ENCODE measurements at places on chromosomes 2 and 18.

DNA sequence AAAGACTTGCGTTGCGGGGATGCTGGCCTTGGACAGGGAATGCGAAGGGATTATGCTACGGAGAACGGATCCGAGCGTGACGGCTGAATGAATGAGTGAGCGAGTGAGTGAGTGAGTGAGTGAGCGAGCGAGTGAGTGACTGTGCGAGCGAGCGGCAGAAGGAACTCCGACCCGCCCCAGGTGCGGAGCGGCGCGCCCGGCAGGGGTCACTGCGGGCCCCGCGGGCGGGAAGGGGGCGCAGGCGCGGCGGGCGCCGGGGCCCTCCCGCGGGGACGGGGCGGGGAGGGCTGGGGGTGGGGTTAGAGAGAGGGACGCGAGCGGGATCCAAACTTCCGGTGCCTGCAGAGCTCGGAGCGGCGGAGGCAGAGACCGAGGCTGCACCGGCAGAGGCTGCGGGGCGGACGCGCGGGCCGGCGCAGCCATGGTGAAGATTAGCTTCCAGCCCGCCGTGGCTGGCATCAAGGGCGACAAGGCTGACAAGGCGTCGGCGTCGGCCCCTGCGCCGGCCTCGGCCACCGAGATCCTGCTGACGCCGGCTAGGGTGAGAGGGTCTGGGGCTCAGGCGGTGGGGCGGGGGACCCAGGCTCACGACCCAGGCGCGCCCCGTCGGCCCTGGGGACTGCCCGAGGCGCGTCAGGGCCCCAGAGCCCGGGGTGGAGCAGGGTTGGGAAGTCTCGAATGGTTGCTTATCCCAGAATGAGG lies at the start of gene ITM2C:
ITM2C (plus strand) TSS at position 338 of the 702 bp plus-strand sequence; CDS start at position 422, 84 bp downstream.
- DNase-seq = peak; percentile 69

DNA sequence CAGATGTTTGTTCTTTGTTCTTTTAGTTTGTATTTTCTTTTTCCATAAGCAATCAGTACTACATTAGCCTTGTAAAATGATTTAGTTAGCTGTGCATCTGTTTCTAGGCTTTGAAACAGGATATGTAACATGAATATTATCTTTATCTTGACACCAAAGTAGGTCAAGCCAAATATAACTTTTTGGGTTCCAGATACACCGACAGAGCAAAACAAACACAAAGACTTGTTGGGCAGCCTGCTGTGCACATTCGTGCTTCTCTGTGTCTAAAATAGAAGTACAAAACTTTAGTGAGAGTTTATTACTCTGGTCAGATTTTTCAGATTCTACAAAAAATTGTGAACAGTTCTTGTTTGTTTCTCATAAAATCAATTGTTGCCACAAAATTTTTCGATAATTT lies 1059.3 kb upstream of the GYPC start:
- no peak for DNase-seq

- no peak for DNase-seq
Measured at GRCh38 chr2:21519821-21520220, 396.1 kb downstream of the TDRD15 start.

GRCh38 chr2:156585457-156585856 lies 149.3 kb downstream of the GPD2 start:
- DNase-seq = no peak

DNA sequence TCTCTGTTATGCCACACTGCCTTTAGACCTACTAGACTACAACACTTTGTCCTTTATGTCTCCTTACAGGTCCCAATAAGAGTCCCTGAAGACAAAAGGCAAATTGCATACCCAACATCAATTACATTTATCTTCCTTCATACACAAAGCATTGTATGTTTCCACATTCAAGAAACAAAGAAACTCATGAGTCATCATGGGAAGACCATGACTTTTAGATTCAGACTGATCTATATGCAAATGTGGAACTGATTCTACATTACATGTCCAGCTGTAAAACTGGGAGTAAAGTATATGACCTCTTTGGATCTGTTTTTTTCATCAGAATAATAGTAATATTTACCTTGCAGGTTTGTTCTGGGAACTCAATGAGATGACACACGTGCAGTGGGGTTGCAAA lies 25.2 kb upstream of the HNMT start:
- DNase-seq = no peak

- DNase-seq = no peak
Measured at GRCh38 chr18:48589797-48590519, 51.1 kb downstream of the CTIF start.

- DNase-seq = no peak
Measured at GRCh38 chr2:48905696-48906095, 150.2 kb upstream of the LHCGR start.

DNA sequence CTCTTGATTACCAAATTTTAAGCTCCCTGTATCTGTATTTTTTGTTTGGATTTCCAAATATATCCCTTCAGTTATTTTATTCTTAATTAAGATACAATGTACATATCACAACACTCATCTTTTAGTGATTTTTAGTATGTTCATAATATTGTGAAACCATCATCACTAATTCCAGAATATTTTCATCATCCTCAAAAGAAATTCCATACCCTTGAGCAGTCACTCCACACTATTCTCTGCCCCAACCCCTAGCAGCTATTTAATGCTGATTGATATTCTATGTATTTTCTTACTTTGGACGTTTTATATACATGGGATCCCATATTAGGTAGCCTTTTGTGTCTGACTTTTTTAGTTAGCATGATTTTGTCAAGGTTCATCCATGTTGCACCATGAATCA lies 127.4 kb upstream of the SLC8A1 start:
- no peak for DNase-seq

GRCh38 chr2:54551123-54551756 lies 95.1 kb downstream of the SPTBN1 start:
- no peak for DNase-seq

GRCh38 chr2:207635468-207636200 lies 10.4 kb upstream of the METTL21A start:
- no peak for DNase-seq

GRCh38 chr2:141929331-141930252 lies 201.2 kb downstream of the LRP1B start:
- DNase-seq = no peak

DNA sequence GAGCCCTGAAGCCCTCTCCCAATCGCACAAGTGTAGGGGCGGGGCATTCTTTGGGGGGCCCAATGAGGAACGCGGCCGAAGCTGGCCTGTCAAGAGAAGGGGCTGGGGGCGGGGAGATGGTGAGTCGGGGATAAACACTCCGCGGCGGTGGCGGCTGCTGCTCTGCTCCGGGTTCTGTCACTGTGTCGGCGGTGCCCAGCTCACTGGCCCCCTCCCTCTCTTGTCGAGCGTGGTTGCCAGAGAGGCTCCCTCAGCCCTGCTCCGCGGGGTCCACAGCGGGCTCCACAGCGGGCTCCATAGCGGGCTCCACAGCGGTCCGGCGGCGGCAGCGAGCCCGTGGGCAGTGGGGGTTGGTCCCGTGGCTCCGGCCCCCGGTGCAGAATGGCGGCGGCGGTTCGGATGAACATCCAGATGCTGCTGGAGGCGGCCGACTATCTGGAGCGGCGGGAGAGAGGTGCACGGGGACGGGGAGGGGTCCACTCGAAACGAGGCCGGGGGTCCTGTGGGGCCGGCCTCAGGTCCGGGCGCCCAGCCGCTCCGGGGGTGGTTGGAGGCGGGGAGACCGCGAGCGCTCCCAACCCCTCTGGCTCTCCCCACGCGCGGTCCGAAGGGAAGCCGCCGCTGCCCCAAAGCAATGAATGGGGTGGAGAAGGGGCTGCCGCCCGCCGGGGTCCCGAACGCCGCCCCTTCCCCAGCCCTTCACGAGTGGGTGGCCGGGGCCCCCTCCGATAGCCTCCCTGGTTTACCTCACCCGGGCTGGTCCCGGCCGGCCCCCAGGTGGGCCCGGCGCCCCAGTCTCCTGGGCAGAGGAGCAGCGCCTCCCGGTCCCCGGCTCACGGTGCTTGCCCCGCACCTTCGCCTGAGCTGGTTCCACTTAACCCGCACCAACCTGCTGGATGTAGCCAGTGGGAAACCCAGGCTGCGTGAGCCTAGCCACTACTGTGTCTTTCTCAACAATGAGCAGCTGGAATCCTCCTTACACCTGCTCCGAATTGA lies at the start of gene MXD1:
MXD1 (plus strand) TSS at position 160 of the 996 bp plus-strand sequence; CDS start at position 382, 222 bp downstream.
- DNase-seq = no peak

GRCh38 chr2:240467659-240468302 lies 32.3 kb downstream of the GPC1 start:
- DNase-seq = no peak

Measured in CD4-positive, alpha-beta T cell treated with Interleukin-4 for 4 hours (primary cell).